BJ (cell line): ENCODE measurements at places on chromosomes 7 and 10.

GRCh38 chr10:114544045-114544659, 113.9 kb downstream of the ABLIM1 start:
- no peak for DNase-seq

DNA sequence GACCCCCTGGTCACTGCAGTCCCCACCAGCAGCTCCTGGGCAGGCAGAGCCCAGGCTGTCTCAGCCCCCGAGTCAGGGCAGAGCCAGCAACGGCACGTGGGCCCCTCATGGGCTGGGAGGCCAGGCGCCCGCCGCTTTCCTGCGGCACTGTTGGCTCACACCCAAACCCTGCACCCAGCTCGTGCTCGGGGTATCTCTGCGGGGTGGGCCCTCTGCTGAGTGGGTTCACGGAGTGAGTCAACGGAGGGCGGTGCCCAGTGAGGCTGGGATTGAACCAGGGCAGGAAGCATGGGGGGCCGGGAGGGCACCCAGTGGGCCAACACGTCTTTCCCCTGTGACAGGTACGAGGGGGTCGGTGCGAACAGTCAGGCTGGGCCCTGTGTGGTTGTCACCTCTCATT, 28.9 kb downstream of the ADAP1 start:
- no peak for DNase-seq

DNA sequence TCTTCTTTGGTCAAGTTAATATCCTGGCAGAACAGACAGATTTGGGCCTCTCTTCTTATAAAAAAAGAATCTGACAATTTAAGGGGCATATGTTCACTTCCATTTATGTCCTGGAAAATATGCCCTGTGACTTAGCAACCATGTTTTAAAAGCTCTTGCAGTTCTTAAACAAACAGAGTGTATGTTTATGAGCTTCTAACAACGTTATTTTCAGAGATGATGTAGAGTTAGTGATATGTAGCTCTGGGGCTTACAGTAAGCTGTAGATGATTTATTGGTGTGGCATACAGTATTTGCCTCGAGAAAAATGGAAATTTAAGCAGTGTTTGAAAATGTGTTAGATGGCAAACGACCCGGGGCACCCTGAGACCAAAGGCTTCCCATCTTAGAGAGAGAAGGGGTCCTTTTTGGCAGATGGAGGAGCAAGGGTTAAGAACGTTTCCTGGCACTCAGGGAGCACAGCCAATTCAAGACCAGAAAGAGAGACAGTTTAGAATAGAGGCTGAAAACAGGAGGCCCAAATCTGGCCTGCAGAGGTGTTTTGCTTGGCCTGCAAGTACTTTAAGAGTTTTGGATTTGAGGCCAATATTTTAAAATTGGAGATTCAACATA, 397.5 kb downstream of the KCNMA1 start:
- DNase-seq: no peak

GRCh38 chr7:111730476-111731300, 168.4 kb upstream of the IMMP2L start:
- no peak for DNase-seq

DNA sequence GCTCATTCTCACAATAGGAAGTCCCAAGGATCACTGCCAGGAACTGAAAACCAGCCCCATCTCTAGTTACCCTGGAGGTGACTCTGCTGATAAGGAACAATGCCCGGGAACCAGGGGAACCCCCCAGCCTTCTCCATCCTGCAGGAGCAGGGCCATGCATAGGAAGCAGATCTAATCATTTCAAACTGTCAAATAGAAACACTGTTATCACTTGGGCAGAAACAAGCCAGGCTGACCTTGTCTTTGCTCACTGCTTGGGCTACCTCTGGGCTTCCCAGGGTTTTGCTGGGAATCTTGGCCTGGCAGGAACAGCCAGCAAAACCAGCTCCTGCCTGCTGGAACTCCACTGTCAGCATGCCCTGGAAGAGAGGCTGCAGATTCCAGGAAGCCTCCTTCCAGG, 114.1 kb downstream of the RNF216 start:
- no peak for DNase-seq

DNA sequence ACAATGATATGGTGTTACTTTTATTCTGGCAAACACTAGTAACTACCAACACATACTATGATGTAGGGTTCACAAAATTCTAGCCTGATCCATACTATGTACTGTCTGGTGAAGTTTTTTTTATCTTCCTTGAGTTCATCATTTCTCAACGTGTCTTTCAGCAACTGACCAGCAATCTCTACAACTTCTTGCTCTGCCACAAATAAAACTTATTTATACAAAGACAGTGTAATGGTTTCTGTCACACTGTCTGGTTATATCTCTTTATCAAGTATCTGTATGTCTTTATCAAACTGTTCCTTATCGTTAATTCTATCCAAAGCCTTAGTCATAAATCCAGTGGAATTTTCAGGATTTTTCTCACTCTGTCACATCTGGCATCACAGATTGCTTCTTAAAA, 69.7 kb downstream of the CUL2 start:
- no peak for DNase-seq

DNA sequence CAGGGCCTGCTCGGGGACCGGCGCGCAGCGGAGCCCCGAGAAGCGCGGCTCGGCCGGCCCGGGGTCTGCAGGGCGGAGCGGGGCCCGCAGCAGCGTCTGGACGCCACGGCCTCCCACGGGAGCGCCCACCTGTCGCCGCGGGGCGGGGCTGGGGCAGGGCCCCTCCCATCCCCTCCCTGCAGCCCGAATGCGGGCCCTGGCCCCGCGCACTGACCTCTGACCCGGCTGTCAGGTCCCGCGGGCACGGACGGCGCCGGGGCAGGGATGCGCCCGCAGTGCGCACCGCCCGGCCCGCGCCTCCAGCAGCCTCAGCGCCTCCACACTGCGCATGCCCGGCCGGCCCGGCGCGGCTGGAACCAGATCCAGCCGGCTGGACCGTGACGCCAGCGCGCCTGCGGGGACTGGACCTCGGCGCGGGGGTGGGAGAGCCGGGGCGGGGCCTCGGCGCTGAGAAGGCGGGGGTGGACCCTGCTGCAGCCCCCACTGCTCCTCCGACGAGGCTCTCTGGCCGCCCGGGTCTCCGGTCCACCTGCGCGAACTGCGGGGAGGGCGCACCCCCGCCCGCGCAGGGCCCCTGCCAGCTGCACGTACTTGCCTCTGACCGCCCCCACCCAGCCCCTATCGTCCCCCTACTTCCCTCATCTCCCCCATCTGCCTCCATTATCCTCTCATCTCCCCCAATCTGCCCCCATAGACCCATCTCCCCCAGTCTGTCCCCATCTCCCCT, 16.1 kb upstream of the GPR146 start:
- peak; percentile 27 for DNase-seq

GRCh38 chr7:104980841-104981671, 32.9 kb upstream of the KMT2E start:
- no peak for DNase-seq

- no peak for DNase-seq
Observed at GRCh38 chr10:103691723-103692435, 163.5 kb downstream of the SH3PXD2A start.

GRCh38 chr10:126935263-126935946, 30.2 kb downstream of the DOCK1 start:
- no peak for DNase-seq

DNA sequence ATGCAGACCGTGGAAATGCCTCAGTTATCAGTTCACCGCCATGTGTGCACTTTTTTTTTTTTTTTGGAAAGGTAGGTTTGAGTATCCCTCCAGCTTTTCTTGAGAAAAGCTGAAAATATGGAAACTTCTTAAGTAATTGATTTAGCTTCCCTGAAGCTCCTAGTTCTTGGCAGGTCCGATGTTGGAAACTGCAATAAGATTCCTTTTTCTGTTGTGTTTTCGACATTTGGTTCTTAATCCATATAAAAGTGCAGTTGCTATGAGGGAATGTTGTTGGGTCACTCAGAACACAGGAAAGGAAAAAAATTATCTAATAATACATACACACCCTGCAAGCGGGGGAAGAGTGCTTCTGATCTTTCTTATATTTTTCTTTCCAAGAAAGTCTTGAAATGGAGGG, 665.2 kb downstream of the INHBA start:
- DNase-seq: no peak

- no peak for DNase-seq
Observed at GRCh38 chr10:35541720-35542119, 63.4 kb upstream of the GJD4 start.

GRCh38 chr7:16754856-16755317, 1.3 kb downstream of the TSPAN13 start:
- no peak for DNase-seq

- no peak for DNase-seq
Observed at GRCh38 chr7:50085344-50085743, 7.7 kb downstream of the ZPBP start.

DNA sequence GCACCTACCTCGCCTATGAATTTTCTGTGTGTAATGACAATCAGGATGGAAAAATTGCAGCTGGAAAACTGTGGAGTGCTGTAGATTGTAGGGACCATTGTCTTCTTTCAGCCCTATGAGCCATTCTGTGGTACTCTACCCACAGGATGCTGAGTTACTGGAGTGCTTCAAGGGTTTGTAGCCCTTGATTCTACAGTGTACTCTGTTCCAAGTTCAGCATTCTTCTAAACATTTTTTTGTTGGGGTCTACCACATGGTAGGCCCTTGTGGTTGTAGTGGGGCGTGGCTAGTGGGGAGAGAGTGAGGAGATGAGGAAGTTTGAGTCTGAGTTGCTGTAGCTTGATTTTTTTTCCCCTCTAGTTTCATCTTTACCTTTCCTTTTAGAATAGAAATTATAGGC, 33.5 kb downstream of the REEP3 start:
- DNase-seq: peak; percentile 69

- no peak for DNase-seq
Observed at GRCh38 chr10:49596493-49596809, 13.7 kb upstream of the SLC18A3 start.

- no peak for DNase-seq
Observed at GRCh38 chr10:96168546-96168945, 38.4 kb downstream of the ZNF518A start.

- DNase-seq: no peak
Observed at GRCh38 chr7:140016540-140016939, 46.2 kb downstream of the PARP12 start.

- no peak for DNase-seq
Observed at GRCh38 chr7:139095194-139095659, 14.3 kb downstream of the ZC3HAV1 start.

- DNase-seq: no peak
Observed at GRCh38 chr10:18501629-18502028, 149.8 kb downstream of the NSUN6 start.
